ENCODE measurements at places on chromosomes 4 and X.

GRCh38 chrX:118853596-118853995, 30.0 kb downstream of the ZCCHC12 start:
- no peak for DNase-seq

- no peak for DNase-seq
Observed at GRCh38 chr4:98746530-98746929, 88.1 kb upstream of the TSPAN5 start.

DNA sequence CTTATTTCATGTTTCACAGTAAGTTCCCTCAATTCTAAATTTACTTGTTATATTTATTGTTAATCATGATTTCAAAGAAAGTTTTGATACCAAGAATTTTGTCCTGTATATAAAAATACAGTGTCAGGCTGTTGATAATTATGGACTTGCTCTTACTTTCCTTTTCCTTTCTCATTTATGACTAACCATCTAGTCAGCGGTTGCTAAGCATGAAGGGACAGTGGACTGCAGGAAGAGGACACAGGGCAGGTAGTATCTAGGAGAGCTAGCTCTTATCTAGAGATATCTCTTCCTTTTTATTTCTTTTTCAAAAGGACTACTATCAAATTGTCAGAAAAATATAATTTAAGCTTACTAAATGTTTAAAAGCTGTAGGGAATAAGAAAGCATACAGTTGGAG, 1.6 kb downstream of the OPRPN start:
- no peak for DNase-seq

DNA sequence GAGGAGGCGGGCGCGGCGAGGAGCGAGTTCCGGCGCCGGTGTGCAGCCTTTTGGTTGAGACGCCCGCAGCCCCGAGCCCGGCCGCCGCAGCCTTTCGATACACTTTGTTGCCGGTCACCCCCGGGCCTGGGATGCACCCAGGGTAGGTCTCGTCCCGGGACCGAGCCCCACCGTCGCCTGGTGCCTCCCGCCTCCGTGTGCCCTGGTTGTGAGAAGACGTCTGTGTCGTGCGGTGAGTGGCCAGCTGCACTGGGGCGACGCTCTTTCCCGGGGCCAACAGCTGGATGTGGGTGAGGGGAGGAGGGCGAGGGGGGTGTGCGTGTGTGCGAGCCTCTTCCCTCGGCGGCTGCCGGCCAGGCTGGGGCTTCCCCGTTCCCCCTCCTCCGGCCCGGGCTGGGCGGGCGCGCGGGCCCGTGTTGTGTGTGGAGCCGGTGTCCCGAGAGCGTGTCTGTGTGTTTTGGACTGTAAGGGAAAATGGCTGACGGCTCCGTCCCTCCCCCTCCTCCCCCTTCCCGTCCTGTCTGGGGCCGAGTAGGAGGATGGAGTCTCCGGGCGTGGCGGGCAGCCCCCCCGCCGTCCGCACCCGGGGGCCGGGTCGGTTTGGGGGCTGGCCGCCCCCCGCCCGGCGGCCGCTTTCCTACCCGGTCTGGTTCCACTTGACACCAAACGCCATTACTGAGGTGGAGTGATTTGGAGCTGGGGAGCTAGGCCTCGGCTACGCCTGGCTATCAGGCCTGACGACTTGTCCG, 807 bp downstream of the USP9X start:
- peak; percentile 79 for DNase-seq

- DNase-seq, result peak; percentile 93
Observed at GRCh38 chr4:121950212-121950679, 1.6 kb downstream of the TRPC3 start.

DNA sequence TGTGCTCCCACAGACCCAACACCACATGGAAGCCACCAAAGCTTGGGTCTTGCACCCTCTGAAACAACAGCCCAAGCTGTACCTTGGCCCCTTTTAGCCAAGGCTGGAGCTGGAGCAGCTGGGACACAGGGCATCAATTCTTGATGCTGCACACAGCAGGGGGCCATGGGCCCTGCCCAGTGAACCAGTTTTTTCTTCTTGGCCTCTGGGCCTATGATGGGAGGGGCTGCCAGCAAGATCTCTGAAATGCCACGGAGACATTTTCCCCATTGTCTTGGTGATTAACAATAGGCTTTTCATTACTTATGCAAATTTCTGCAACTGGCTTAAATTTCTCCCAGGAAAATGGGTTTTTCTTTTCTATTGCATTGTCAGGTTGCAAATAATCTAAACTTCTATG, 49.0 kb downstream of the SPANXA2 start:
- DNase-seq, result no peak

GRCh38 chr4:69095301-69095731, 958 bp upstream of the UGT2B7 start:
- DNase-seq, result no peak

DNA sequence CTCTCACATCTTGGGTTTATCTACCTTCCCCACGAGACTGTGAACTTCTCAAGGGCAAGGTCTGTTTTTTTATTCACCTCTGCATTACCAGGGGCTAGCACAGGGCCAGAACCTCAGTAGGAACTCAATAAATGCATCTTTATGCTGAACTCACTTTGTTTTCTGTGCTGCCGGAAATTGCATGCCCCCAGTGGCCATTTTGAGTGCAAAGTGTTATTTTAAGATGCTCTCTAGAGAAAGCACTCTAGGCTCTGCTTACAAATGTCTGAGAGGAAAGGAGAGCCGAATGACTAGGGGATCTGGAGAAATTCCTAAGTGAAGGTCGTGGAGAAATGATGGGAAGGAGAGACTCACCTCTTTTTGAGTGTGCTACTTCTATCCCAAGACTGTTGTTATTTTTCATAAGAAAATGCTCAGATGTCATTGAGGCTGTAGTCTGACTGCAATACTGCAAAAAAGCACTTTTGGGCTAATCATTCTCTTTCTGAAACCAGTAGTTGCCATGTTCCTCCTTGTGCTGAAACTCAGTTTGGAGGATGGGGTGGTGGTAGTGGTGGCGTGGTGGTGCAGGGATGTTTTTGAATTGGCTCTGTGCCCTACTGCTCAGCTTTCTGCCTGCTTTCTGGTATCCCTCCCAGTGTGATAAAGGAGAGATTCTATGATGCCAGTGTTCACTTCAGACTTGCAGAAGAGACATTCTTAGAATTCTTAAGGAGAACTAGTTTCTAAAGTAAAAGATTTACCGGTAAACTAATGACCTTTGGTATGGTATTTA, 41.3 kb downstream of the DOCK11 start:
- DNase-seq, result peak; percentile 51

DNA sequence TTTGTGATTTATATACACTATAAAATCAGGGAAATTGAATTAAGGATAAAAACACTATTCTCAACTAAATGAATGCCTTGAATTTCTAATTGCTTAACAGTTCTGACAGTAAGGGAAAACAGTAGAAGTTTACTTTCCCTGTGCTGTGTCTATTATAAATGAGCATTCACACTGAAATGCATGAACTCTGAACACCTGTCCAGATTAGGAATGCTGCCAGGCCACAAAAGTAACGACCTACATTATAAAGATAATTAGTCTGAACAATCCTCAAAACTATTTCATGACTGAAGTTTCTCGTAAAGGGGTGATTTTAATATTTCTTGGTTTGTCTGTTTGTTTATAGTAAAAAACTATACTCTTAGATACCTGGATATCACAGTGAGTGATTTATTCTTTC, 2.0 kb downstream of the NDST3 start:
- DNase-seq, result no peak

- peak; percentile 46 for DNase-seq
Observed at GRCh38 chrX:114344756-114345349, 239.0 kb upstream of the HTR2C start.

DNA sequence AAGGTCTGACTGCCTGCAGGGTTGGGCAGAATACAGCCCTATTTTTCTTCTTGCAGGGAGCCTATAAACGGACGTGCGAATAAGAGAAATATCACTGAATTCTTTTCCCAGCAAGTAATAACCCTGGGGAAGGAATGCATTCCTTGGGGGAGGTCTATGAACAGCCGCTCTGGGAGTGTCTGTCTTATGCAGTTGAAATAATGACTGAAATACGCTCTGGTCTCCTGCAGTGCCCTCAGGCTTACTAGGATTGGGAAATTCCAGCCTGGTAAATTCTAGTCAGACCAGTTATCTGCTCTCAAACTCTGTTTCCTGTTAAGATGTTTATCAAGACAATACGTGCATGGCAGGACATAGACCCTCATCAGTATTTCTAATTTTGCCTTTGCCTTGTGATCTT, 72.1 kb upstream of the FAM241A start:
- DNase-seq, result no peak
